CD4-positive, alpha-beta T cell treated with Interleukin-12 subunit alpha and Interleukin-12 subunit beta, for 1 hour (primary cell): ENCODE measurements at places on chromosomes 3 and 15.

- DNase-seq: peak; percentile 39
Measured at GRCh38 chr15:41487802-41488201, 5.9 kb upstream of the ITPKA start.

GRCh38 chr3:193757457-193757856, 164.4 kb downstream of the OPA1 start:
- DNase-seq: no peak

DNA sequence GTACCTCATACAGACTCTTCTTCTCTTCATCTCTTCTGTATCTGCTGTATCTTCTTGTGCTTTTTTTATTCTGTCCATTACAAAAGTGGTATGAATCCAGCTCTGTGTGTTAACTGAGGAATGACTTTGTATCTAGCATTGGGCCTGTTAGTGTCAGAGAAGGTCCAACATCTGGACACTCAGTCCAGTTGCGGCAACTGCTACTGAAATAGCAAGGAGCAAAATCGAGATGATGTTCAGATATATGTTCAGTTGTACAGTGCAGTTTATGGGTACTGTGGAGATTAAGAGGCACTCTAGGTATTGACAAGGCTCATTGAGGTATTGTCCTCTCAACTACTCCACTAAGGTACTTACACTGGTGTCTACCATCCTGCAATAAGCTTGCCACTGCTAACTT, 42.6 kb downstream of the KLHDC8B start:
- no peak for DNase-seq

GRCh38 chr15:82080774-82081173, 35.0 kb upstream of the MEX3B start:
- DNase-seq: no peak

DNA sequence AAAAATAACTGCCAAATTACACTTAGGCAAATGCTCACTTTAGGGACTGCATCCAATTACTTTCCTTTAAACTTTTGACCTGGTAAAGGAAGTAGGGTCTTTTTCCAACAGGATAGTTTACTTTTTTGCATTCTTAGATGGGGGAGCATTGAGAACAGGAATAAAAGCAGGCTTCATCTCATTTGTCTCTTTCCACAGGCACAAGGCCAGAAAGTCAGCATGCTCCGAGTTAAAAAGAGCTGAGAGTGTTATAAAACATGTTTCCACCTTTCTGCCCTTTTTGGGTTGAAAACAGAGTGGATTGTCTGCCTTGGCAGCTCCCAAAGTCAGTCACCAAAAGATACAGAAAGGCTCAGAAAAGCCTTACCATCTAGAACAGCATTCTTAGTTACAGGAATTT, 404.9 kb upstream of the ALCAM start:
- DNase-seq: no peak

DNA sequence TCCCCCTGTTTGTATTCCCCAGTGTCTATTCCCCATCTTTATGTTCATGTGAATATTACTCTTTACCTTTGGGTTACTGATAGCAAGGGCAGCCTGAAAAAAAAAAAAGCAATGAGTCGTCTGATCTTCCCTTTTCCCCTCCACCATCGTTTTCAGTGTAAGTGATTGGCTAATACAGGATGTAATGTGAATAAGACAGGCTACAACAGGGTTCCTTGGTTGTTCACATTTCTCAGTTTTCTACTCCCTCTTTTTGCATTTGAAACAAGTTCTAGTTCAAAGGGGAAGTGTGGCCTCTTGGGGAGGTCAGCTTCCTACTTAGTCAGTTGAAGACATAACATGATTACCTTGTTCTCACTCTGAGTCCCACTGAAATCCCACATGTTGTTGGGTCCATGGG, 278.0 kb upstream of the TRIM42 start:
- DNase-seq: no peak

- no peak for DNase-seq
Measured at GRCh38 chr15:64919721-64920120, 8.0 kb downstream of the ANKDD1A start.

GRCh38 chr3:195893516-195893915, 14.8 kb downstream of the TNK2 start:
- no peak for DNase-seq

GRCh38 chr15:66721020-66721419, 19.0 kb downstream of the SMAD6 start:
- no peak for DNase-seq
